Testis (tissue), 5 donors: ENCODE measurements at places on chromosomes 1 and 21. TPM values are rescaled to one million over a fixed set of nuclear protein-coding genes. Genes with fewer than 3 reads are reported as not detected.

- no peaks in the 10 kb centered on the region for H3K4me1 ChIP-seq
- H3K27ac ChIP-seq: no peak overlapping the region
- H3K4me3 ChIP-seq: no peak overlapping the region
- no peaks in the 10 kb centered on the region for H3K27me3 ChIP-seq
- H3K36me3 ChIP-seq: no peaks in the 10 kb centered on the region
Observed at GRCh38 chr1:21198929-21199328, 22.2 kb upstream of the EIF4G3 start.

The KCNA2 gene
- 6.1 TPM for total RNA-seq

DNA sequence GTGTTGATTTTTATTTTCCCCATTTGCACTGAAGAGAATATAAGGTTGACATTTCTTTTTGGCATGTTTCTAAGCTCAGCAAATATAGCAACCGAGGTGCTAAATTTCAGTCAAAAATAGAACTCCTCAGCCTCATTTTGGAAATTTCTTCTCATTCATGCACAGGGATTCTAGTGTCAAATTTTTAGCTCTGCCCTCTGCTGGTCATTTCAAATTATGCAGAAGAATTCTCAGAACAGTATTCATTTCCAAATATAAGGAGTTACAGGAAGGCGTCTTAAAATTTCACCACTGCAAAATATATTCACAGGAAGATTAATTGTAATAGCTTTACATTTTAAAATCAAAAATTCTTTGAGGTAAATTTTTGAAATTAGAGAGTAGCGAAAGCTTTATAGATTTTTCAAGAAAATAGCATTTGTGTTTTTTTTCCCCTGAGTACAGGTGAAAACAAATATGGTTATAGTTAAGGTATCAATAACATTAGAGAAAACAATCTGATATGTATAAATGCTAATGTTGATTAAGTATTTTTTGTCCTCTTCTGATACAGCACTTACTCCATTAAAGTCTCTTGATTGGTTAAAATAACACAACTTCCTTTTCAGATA is 57.9 kb downstream of the FMN2 start:
- no peaks in the 10 kb centered on the region for H3K36me3 ChIP-seq
- no peak for DNase-seq
- no peak overlapping the region for H3K4me3 ChIP-seq
- H3K4me1 ChIP-seq: no peaks in the 10 kb centered on the region

The FCRL2 gene
- total RNA-seq: 0.16 TPM

GRCh38 chr1:43381612-43382011 is 8.0 kb downstream of the MED8 start:
- peak overlapping the region; percentile 4 for H3K27ac ChIP-seq
- no peaks in the 10 kb centered on the region for H3K36me3 ChIP-seq
- peaks cover 16% of the 10 kb centered on the region for H3K4me1 ChIP-seq
- no peak for DNase-seq

GRCh38 chr1:155591770-155592169 is 18.2 kb upstream of the MSTO1 start:
- peak; percentile 33 for DNase-seq
- no peak overlapping the region for H3K27ac ChIP-seq
- H3K4me1 ChIP-seq: no peaks in the 10 kb centered on the region
- no peaks in the 10 kb centered on the region for H3K36me3 ChIP-seq

GRCh38 chr21:26388731-26389231 is 184.3 kb downstream of the CYYR1 start:
- DNase-seq: no peak
- H3K27me3 ChIP-seq: no peaks in the 10 kb centered on the region
- H3K36me3 ChIP-seq: no peaks in the 10 kb centered on the region
- no peak overlapping the region for H3K4me3 ChIP-seq
- no peak overlapping the region for H3K27ac ChIP-seq
